ENCODE measurements at places on chromosomes 5 and 9. TPM values are rescaled to one million over a fixed set of nuclear protein-coding genes. Genes with fewer than 3 reads are reported as not detected.

- no peaks in the 10 kb centered on the region for H3K27me3 ChIP-seq
- H3K27ac ChIP-seq: no peak overlapping the region
- no peak for DNase-seq
- H3K36me3 ChIP-seq: peaks cover 3% of the 10 kb centered on the region
- H3K4me3 ChIP-seq: no peak overlapping the region
Measured at GRCh38 chr9:121067640-121068039, 7.1 kb upstream of the CNTRL start.

DNA sequence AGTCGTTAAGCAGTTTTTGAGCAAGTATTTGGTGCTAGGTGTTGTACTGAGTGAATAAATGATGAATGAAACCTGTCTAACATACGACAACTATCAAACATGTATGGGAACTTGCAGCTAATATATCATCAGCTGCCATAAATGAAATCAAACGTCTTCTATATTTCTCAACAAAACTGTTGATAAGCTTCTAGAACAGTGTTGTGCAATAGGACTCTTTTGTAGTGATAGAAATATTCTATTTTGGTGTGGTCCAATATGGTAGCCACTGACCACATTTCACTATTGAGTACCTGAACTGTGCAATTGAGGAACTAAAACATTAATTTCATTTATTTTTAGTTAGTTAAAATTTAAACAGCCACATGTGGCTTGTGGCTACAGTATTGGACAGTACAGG is 16.3 kb upstream of the FYB1 start:
- DNase-seq: no peak
- no peaks in the 10 kb centered on the region for H3K27me3 ChIP-seq
- no peaks in the 10 kb centered on the region for H3K36me3 ChIP-seq
- H3K27ac ChIP-seq: no peak overlapping the region

- H3K36me3 ChIP-seq: no peaks in the 10 kb centered on the region
- no peak overlapping the region for H3K4me3 ChIP-seq
- no peaks in the 10 kb centered on the region for H3K27me3 ChIP-seq
Measured at GRCh38 chr5:75028090-75028489, 24.3 kb downstream of the GCNT4 start.

DNA sequence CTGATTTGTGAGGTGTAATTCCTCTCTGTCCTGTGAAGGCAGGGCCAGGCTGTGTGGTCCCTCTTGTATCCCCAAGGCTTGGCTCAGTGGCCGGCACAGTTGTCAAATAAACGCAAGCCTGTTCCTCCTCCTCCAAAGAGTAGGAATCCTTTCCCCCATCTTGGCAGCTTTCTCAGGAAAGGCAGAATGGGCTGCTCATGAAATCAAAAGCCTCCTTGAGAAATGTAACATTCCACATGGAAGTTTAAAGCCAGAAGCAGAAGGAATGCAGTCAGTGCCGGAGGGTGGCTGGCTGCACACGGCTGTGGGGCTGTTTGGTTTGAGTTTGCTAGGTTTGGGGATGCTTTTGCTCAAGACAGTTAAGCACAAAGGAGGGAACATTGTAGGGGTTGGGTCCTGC is 34.5 kb upstream of the MED10 start:
- H3K27me3 ChIP-seq: no peaks in the 10 kb centered on the region
- H3K36me3 ChIP-seq: no peaks in the 10 kb centered on the region
- no peak overlapping the region for H3K4me3 ChIP-seq
- no peak for DNase-seq
- no peaks in the 10 kb centered on the region for H3K4me1 ChIP-seq

GRCh38 chr5:79771387-79771786 is 81.8 kb downstream of the CMYA5 start:
- no peak for DNase-seq
- H3K4me1 ChIP-seq: no peaks in the 10 kb centered on the region
- H3K4me3 ChIP-seq: no peak overlapping the region
- H3K27me3 ChIP-seq: no peaks in the 10 kb centered on the region
- no peaks in the 10 kb centered on the region for H3K36me3 ChIP-seq
- no peak overlapping the region for H3K27ac ChIP-seq

DNA sequence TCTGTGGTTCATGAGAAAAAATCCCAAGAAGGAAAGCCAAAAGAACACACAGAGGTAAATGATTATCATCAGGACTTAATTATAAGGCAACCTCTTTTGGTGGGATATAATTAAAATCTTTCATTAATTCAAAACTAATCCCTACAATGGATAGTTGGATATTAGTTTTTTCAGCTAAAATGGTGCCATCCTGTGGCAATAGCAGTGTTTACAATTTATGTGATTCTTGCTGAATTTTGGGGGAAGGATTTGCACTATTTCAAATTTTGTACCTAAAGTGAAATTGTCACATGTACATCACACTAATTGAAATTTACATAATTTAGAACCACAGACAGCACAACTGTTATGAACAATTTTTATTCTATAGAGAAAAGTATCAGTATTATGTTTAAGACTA is 67.0 kb downstream of the CAST start:
- no peak for DNase-seq
- H3K36me3 ChIP-seq: peaks cover 72% of the 10 kb centered on the region
- H3K4me1 ChIP-seq: peaks cover 36% of the 10 kb centered on the region
- no peaks in the 10 kb centered on the region for H3K27me3 ChIP-seq
- H3K27ac ChIP-seq: no peak overlapping the region

DNA sequence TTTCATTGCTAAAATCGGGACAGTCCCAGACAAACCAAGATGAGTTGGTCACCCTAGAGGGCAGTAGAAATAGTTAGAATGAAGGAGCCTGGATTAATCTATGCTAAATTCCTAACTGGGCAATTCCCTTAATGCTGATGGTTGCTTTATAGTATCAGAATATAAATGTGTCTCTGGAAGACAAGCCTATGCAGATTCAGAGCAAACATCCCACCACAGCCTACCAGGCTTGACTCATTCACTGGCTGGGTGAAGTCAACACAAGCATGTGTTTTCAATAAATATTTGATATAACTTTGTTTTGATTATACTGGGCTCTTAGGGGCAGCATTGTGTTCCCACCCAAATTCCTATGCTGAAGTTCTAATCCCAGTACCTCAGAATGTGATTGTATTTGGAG is 79.3 kb downstream of the RMI1 start:
- H3K4me3 ChIP-seq: no peak overlapping the region
- no peaks in the 10 kb centered on the region for H3K27me3 ChIP-seq
- peaks cover 3% of the 10 kb centered on the region for H3K4me1 ChIP-seq
- no peaks in the 10 kb centered on the region for H3K36me3 ChIP-seq
- H3K27ac ChIP-seq: no peak overlapping the region
- DNase-seq: no peak

- H3K27ac ChIP-seq: no peak overlapping the region
- H3K4me3 ChIP-seq: no peak overlapping the region
- no peaks in the 10 kb centered on the region for H3K36me3 ChIP-seq
Measured at GRCh38 chr9:123756484-123757106, 173.3 kb downstream of the DENND1A start.

DNA sequence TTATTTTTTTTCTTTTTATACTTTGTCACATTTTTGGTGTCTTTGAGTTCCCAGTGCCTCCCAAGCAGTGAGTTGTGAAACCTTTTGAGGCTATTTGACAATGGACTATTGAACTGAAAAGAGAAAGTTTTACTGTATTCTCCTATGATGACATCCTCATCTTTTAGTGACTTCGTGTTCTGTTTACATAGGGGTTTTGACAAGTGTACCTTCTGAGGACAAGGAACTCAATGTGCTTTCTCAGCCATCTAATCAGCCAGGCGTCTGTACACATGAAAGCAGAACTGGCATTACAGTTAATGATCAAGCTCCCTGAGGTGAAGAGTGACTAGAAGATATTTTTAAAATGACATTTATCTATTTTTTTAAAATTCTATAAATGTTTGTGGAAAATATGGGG is 175.5 kb downstream of the ANXA1 start:
- H3K27me3 ChIP-seq: no peaks in the 10 kb centered on the region
- no peak overlapping the region for H3K27ac ChIP-seq
- no peaks in the 10 kb centered on the region for H3K36me3 ChIP-seq
- H3K4me3 ChIP-seq: no peak overlapping the region
- no peaks in the 10 kb centered on the region for H3K4me1 ChIP-seq

- DNase-seq: no peak
- peak overlapping the region; percentile 65 for H3K27ac ChIP-seq
- H3K4me3 ChIP-seq: no peak overlapping the region
- H3K27me3 ChIP-seq: no peaks in the 10 kb centered on the region
Measured at GRCh38 chr9:130885484-130886375, 10.9 kb downstream of the QRFP start.

- no peaks in the 10 kb centered on the region for H3K36me3 ChIP-seq
- no peaks in the 10 kb centered on the region for H3K27me3 ChIP-seq
- DNase-seq: no peak
- peaks cover 11% of the 10 kb centered on the region for H3K4me1 ChIP-seq
- no peak overlapping the region for H3K27ac ChIP-seq
Measured at GRCh38 chr5:155914766-155915165, 412.2 kb upstream of the SGCD start.

GRCh38 chr5:107285772-107286171 is 385.0 kb downstream of the EFNA5 start:
- no peak for DNase-seq
- H3K27ac ChIP-seq: no peak overlapping the region
- H3K36me3 ChIP-seq: no peaks in the 10 kb centered on the region
- H3K4me3 ChIP-seq: no peak overlapping the region
- no peaks in the 10 kb centered on the region for H3K4me1 ChIP-seq
- H3K27me3 ChIP-seq: no peaks in the 10 kb centered on the region

GRCh38 chr5:85823462-85824426 is 794.0 kb upstream of the COX7C start:
- no peaks in the 10 kb centered on the region for H3K36me3 ChIP-seq
- no peaks in the 10 kb centered on the region for H3K27me3 ChIP-seq
- no peak for DNase-seq
- no peak overlapping the region for H3K4me3 ChIP-seq
- no peak overlapping the region for H3K27ac ChIP-seq

GRCh38 chr5:135266303-135266635 is 132.8 kb downstream of the MACROH2A1 start:
- DNase-seq: no peak
- H3K4me3 ChIP-seq: no peak overlapping the region
- H3K4me1 ChIP-seq: no peaks in the 10 kb centered on the region
- H3K27me3 ChIP-seq: no peaks in the 10 kb centered on the region
- no peaks in the 10 kb centered on the region for H3K36me3 ChIP-seq

DNA sequence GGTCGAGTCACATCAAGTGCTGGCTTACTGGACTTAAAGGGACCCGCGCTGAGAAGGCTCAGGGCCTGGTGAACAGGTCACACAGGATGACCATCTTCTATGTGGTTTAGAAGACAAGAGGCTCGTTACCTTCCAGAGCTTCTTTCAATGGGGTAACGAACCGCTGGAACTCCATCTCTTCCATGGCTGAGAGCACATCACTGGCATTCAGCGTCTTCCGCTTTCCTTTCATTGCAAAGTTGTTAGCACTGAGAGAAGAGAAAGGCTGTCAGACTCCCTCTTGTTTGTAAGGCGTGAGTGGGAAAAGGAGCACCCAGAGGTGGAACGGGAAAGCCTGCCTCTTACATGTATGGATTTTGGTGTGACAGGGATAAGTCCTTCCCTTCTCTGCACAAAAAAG is 994 bp downstream of the POLE3 start:
- H3K27ac ChIP-seq: peak overlapping the region; percentile 96
- no peak for DNase-seq
- peaks cover 12% of the 10 kb centered on the region for H3K4me1 ChIP-seq
- no peaks in the 10 kb centered on the region for H3K27me3 ChIP-seq

Gene PCDHB11
- 0.61 TPM for total RNA-seq

Gene CDC20B
- not detected for total RNA-seq

Gene ANKRD18A
- total RNA-seq: 0.75 TPM

Gene RLN2
- not detected for total RNA-seq

Gene ANKRD18B
- not detected for total RNA-seq

Gene AFAP1L1
- 57.4 TPM for total RNA-seq

Gene LCN9
- total RNA-seq: not detected

Gene SHOC1
- total RNA-seq: not detected

Gene SPATA31C1
- total RNA-seq: not detected

Gene TXNDC8
- total RNA-seq: not detected
